ENCODE measurements at places on chromosomes 13 and 19.
A peak's percentile ranks its signal among the peaks of the same experiment; 100 is the strongest.

DNA sequence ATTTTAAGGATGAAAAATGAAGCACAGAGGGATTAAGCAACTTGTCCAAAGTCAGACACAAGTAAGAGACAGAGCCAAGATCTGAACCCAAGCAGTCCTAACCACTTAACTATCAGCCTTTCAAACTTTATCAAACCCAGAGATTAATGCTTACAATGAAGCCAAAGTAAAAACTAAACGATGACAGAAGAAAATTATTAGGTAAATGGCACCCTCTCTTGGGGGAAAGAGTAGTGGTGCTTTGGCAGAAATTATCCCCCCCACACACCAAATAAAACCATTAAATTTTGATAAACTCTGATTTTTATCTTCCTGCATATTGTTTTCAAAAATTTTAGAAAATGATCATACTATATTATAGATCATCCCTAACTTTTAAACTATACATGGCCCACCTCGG, 329.2 kb downstream of the SLC7A1 start:
- DNase-seq: no peak

DNA sequence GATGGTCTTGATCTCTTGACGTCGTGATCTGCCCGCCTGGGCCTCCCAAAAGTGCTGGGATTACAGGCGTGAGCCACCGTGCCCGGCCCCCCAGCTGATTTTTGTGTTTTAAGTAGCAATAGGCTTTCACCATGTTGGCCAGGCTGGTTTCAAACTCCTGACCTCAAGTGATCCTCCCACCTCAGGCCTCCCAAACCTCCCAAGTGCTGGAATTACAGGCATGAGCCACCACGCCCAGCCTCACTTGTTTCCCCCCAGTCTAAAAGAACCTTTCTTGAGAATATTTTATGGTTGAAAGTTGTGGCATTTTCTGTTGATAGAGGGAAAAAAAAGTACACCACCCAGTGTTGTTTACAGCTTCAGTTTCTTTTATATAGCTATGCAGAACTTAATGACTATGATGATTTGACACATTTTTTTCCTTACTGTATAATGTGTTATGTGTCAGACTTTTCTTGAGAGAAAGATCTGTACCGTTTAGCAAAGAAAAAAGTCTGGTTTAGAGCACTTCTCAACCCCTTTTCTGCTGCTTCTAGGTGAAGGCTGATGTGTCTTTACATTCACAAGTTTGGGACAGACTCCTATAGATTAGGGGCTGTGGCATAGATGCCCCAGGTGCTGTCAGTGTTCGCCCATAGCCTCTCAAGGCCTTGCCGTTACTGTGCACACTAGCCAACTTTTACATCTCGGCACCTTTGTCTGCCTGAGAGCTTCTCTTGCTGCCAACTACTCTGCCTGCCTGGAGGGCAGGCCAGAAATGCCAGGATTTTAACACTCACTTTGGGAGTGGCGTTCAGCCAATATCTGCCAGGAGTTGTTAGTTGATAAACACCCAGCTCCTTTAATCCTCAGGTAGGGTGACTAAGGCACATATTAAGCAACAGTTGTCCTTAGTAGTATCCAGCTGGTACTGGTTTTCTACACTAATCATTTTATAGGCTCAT, 33.0 kb downstream of the KCTD4 start:
- DNase-seq: peak; percentile 42

- peak; percentile 94 for DNase-seq
Measured at GRCh38 chr19:11324079-11324661, 15.3 kb downstream of the RAB3D start.

- DNase-seq: no peak
Measured at GRCh38 chr19:18452386-18452785, 14.5 kb upstream of the ISYNA1 start.

- no peak for DNase-seq
Measured at GRCh38 chr13:25992076-25992475, 59.7 kb downstream of the SHISA2 start.

Data from T47D (cell line).